ENCODE measurements at places on chromosomes 2 and 18.

DNA sequence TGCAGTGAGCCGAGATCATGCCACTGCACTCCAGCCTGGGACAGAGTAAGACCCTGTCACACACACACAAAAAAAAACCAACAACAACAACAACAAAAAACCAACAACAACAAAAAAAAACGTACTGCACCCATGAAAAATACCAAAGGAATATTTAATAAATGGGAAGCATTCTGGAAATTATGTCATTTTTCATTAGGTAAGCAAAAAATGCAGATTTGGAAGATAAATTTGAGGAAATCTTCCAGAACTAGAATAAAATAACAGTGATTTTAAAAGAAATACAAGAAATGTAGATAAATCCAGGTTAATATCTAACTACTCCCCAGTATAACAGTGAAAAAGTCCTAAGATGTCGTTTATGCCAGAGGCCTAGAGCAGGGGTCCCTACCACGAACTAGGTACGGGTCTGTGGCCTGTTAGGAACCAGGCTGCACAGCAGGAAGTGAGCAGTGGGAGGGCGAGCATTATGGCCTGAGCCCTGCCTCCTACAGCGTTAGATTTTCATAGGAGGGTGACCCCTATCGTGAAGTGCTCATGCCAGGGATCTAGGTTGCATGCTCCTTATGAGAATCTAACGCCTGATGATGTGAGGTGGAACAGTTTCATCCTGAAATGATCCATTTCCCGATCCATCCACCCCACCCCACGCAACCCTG is 21.5 kb downstream of the FAM161A start:
- no peaks in the 10 kb centered on the region for H3K27me3 ChIP-seq
- DNase-seq: no peak
- H3K27ac ChIP-seq: no peak overlapping the region
- H3K36me3 ChIP-seq: peaks cover 5% of the 10 kb centered on the region
- no peak overlapping the region for H3K4me3 ChIP-seq
- H3K4me1 ChIP-seq: no peaks in the 10 kb centered on the region

- no peak for DNase-seq
- no peak overlapping the region for H3K27ac ChIP-seq
- H3K27me3 ChIP-seq: no peaks in the 10 kb centered on the region
- H3K4me3 ChIP-seq: no peak overlapping the region
- no peaks in the 10 kb centered on the region for H3K36me3 ChIP-seq
Observed at GRCh38 chr18:3546106-3546505, 96.1 kb downstream of the TGIF1 start.

- H3K27me3 ChIP-seq: no peaks in the 10 kb centered on the region
- no peak for DNase-seq
- H3K27ac ChIP-seq: no peak overlapping the region
- no peaks in the 10 kb centered on the region for H3K4me1 ChIP-seq
- no peaks in the 10 kb centered on the region for H3K36me3 ChIP-seq
- H3K4me3 ChIP-seq: no peak overlapping the region
Observed at GRCh38 chr18:42670860-42671259, 444.6 kb downstream of the RIT2 start.

- no peaks in the 10 kb centered on the region for H3K4me1 ChIP-seq
- H3K4me3 ChIP-seq: no peak overlapping the region
- H3K27me3 ChIP-seq: no peaks in the 10 kb centered on the region
- no peak for DNase-seq
- H3K27ac ChIP-seq: no peak overlapping the region
- peaks cover 63% of the 10 kb centered on the region for H3K36me3 ChIP-seq
Observed at GRCh38 chr18:12451428-12451827, 43.7 kb downstream of the PRELID3A start.

DNA sequence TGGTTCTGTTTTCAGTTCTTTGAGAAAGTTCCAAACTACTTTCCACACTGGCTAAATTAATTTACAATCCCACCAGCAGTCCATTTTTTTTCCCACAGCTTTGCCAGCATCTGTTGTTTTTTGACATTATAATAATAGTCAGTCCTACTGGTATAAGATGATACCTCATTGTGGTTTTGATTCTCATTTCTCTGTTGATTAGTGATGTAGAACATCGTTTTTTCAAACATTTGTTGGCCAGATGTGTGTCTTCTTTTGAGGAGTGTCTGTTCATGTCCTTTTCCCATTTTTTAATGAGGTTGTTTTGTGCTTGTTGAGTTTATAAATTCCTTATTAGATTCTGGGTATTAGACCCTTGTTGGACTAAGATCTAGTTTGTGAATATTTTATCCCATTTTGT is 376.8 kb upstream of the NT5C1B start:
- DNase-seq: no peak
- no peaks in the 10 kb centered on the region for H3K27me3 ChIP-seq
- no peak overlapping the region for H3K27ac ChIP-seq
- H3K4me3 ChIP-seq: no peak overlapping the region
- no peaks in the 10 kb centered on the region for H3K36me3 ChIP-seq

GRCh38 chr2:192051533-192051932 is 143.2 kb downstream of the TMEFF2 start:
- H3K4me1 ChIP-seq: no peaks in the 10 kb centered on the region
- no peaks in the 10 kb centered on the region for H3K27me3 ChIP-seq
- H3K27ac ChIP-seq: no peak overlapping the region
- H3K4me3 ChIP-seq: no peak overlapping the region
- no peak for DNase-seq

DNA sequence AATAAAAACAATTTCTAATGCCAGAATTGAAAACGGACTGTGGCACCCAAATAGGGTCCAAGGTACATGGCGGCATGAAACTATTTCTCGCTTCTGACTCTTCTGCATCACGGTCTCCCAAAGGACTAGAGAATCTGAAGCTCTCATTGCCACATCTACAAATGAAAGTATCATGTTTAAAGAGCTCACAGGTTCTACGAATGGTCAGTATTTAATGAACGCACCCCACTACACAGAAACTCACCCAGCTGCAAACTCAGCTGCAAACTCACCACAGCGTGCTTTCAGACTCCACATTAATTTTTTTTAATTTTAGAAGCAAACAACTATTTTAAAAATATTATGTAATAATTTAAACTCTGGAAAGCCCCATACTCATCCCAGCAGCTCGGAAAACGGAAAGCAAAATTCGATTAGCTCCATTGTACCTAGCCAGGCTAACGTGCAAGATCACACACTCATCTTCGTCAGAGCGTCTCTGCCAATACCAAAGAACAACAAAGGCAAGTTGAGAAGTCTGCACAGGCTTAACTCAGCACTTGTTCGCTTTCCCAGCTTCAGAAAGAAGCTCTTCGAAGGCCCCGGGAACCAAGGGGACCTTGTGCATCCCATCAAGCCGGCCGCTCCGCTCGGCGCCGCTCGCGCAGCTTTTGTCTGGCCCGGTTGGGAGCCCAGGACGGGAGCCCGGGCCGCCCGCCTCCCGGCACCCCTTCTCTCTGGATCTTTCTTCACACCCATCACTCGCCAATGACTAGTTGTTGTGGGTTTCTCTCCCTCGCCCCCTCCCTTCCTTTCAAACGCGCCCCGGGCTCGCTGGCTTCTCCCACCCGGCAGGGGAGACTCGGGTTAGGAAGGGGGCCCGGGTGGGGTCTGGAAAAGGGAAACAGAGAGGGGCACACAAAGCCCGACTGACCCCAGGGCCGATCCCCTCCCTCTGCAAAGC is 785 bp downstream of the CLASP1 start:
- H3K4me3 ChIP-seq: peak overlapping the region; percentile 89
- peak; percentile 56 for DNase-seq
- no peaks in the 10 kb centered on the region for H3K27me3 ChIP-seq
- H3K27ac ChIP-seq: peak overlapping the region; percentile 97

DNA sequence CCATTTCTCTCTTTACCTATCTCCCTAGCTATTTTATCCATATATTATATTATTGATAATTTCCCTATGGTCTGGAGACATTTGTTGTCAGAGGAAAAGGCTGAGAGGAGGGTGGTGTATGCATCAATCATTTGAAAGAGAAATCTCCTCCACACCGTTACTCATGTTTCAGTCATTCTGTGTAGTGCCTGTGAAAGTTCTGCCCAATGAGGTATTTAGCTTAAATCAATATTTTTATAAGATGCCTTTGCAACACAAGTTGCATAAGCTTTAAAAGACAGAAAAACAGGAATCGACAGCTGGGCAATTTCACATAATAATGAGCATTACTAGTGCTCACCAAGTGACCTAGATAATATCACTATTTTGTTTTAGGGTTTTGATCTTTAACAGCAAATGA is 363.7 kb upstream of the FSIP2 start:
- peaks cover 22% of the 10 kb centered on the region for H3K4me1 ChIP-seq
- H3K4me3 ChIP-seq: no peak overlapping the region
- H3K36me3 ChIP-seq: no peaks in the 10 kb centered on the region
- no peak overlapping the region for H3K27ac ChIP-seq
- DNase-seq: peak; percentile 63

GRCh38 chr2:82792316-82792715 is 1666.8 kb downstream of the SUCLG1 start:
- no peaks in the 10 kb centered on the region for H3K4me1 ChIP-seq
- H3K27me3 ChIP-seq: no peaks in the 10 kb centered on the region
- H3K27ac ChIP-seq: no peak overlapping the region
- no peak for DNase-seq
- H3K4me3 ChIP-seq: no peak overlapping the region
- H3K36me3 ChIP-seq: no peaks in the 10 kb centered on the region

- peaks cover 11% of the 10 kb centered on the region for H3K4me1 ChIP-seq
- H3K4me3 ChIP-seq: no peak overlapping the region
- no peaks in the 10 kb centered on the region for H3K27me3 ChIP-seq
Observed at GRCh38 chr18:61732854-61733253, 160.0 kb downstream of the RNF152 start.

GRCh38 chr2:181673173-181673572 is 7.1 kb downstream of the NEUROD1 start:
- no peak overlapping the region for H3K27ac ChIP-seq
- DNase-seq: peak; percentile 24
- no peaks in the 10 kb centered on the region for H3K4me1 ChIP-seq

DNA sequence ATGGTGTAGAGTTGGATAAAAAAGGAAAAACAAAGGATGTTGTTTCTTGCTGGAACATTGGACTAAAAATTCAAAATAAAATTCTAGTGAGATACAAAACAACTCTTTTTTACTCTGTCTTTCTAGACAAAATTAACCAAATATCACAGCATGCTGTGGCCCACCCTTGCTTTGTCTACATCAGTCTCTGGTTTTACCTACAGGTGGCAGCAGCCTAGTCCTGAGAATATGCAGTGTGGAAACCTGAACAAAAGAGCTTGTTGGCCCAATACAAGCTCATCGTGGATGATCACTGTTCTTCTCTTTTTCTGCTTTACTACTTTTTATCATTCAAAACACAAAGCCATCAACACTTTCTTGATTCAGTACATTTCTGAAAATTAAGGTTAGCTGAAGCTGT is 210.4 kb downstream of the CDH19 start:
- H3K27ac ChIP-seq: no peak overlapping the region
- no peak overlapping the region for H3K4me3 ChIP-seq
- DNase-seq: no peak

GRCh38 chr18:55405893-55406406 is 182.0 kb downstream of the TCF4 start:
- H3K36me3 ChIP-seq: peaks cover 6% of the 10 kb centered on the region
- no peaks in the 10 kb centered on the region for H3K27me3 ChIP-seq
- H3K27ac ChIP-seq: peak overlapping the region; percentile 65
- DNase-seq: peak; percentile 93
- peaks cover 15% of the 10 kb centered on the region for H3K4me1 ChIP-seq
- no peak overlapping the region for H3K4me3 ChIP-seq

DNA sequence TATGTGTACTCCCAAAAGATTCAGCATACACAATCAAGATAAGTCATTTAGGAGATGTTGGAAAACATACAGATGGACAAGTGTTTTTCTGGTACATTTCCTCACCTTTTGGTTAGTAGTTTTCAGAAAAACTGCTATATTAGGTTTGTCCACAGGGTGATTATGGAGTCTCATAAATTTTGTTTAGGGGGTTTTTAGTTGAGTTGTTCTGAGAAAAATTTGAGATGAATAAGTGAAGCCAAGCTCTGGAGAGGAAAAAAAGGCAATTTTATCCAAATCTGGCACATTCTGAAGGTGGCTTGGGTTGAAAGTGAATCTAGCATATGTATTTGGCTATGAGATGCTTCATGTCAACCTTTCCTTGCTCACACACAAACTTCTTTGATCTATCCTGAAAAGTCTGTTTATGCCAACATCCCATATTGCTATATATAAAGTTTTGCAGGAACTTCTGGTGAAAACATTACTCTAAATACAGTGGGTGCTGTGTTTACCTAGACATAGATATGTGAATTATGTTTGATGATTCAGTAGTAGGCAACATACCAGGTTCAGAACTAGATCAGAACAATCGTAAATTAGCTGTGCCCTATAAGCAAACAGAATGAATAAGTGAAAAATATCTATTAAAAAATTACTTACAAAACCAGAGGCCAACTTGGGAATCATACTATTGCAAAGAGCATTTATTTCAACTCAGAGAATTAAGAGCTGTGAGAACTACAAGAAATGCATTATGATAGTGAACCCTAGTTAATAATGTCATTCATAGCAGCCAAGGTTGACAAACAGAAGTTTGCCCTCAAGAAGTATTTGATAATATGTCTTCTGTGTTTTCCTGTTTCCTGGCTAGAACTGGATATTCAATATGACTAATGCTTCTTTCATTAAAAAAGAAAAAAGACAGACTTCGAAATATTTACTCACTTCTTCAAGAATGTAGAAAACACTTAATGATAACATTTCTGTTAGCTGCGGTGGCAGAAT is 552.0 kb downstream of the IRS1 start:
- H3K27me3 ChIP-seq: no peaks in the 10 kb centered on the region
- no peaks in the 10 kb centered on the region for H3K36me3 ChIP-seq
- DNase-seq: peak; percentile 13
- no peak overlapping the region for H3K4me3 ChIP-seq
- no peak overlapping the region for H3K27ac ChIP-seq
- peaks cover 7% of the 10 kb centered on the region for H3K4me1 ChIP-seq

- no peak overlapping the region for H3K4me3 ChIP-seq
- DNase-seq: peak; percentile 10
- H3K27ac ChIP-seq: no peak overlapping the region
- no peaks in the 10 kb centered on the region for H3K27me3 ChIP-seq
- H3K4me1 ChIP-seq: no peaks in the 10 kb centered on the region
- H3K36me3 ChIP-seq: no peaks in the 10 kb centered on the region
Observed at GRCh38 chr2:182101263-182101662, 115.6 kb downstream of the PPP1R1C start.

DNA sequence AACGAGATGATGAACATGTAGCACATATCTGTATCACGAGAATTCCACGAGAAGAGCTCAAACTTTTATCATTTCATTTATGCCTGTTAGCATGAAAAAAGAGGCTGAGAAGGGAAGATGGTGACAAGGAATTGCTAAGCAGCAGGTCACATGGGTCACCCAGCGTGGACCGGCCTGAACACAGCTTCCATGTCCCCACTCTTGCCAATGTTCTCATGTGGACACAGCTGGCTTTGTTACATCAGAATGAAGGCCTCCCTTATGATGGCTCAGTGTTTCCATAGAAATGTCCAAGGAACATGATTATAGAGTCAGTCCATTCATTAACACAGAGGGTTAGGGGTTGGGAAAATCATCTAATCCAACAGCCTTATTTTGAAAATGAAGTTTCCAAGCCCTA is 215.4 kb downstream of the CMPK2 start:
- H3K4me3 ChIP-seq: no peak overlapping the region
- H3K4me1 ChIP-seq: no peaks in the 10 kb centered on the region
- H3K27me3 ChIP-seq: no peaks in the 10 kb centered on the region
